ENCODE measurements at places on chromosomes 6 and 20.

GRCh38 chr20:45070932-45071632, 29.8 kb downstream of the KCNS1 start:
- no peak for DNase-seq

DNA sequence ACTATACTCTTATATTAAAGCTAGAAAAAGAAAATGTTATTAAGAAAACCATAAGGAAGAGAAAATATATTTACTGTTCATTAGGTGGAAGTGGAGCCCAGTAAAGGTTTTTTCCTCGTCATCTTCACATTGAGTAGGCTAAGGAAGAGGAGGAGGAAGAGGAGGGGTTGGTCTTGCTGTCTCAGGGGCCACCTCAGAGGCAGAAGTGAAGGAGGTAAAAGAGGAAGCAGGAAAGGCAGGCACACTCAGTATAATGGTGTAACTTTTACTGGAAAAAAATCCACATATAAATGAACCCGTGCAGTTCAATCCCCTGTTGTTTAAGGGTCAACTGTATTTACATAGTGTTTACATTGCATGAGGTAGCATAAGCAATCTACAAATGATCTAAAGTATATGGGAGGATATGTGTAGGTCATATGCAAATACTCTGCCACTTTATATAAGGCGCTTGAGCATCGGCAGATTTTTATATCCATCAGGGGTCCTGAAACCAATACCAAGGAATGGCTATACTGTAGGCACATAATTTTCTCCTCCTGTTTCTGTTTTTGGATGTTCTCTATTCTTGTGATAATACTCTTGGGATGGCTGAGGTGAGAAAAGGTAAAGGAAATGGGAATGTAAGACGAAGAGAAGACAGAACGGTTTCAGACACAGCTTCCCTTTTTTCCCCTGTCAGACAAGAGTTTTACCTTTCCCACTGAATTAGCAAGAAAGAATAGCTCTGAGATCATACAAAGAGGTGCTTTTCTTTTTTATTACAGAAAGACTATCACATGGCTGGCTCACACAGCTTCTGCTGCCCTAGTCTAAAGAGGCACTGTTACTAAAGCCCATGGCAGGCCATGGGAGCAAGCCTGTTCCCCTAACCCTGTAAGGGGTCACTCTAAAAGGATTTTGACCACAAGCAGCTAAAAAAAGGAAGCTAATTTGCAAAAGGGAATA, 59.9 kb downstream of the NUDT3 start:
- DNase-seq: no peak

DNA sequence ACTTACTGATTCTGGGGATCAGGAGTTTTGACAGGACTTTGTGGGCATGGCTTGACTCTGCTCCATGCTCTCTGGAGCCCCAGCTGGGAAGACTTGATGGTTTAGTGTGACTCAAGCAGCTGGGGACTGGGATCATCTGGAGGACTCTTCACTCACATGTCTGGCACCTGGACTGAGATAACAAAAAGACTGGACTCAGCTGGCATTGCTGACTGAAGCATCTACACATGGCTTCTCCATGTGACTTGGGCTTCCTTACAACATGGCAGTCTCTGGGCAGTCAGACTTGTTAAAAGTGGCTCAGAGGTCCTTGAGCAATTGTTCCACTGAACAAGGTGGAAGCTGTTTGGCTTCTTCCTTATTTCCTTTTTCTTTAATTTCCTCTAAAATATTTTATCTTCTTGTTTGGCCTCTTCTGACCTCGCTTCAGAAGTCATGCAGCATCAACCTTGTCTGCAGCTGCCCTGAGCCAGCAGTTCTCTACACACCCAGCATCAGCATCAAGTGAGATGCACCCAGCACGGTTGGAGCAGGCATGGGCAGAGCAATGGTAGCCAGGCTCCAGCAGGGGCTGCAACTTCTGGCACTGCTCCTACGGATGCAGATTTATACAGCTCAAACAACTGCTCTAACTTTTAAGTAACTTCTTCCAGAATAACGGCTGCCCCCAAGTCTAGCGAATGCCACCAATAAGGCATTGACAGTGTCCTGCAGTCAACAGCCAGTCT, 5.6 kb upstream of the HM13 start:
- DNase-seq: no peak

DNA sequence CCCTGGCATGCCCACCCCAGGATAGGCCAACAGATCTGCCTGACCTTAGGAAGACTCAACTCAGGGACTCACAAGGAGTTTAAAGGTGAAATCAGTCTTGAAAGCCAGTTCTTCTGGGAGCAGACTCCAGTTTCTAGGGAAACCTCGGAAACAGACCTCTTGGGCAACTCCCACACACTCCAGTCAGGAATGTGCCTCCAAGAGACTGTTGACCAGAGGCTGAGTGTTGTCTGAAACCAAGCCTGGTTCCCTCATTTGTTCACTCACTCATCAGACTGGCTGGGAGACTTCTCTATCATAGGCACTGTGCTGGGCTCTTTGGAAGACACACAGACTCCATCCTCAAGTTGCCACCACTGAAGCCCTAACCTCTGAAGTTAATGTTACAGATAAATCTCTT, 1.8 kb downstream of the TREM1 start:
- DNase-seq: no peak

DNA sequence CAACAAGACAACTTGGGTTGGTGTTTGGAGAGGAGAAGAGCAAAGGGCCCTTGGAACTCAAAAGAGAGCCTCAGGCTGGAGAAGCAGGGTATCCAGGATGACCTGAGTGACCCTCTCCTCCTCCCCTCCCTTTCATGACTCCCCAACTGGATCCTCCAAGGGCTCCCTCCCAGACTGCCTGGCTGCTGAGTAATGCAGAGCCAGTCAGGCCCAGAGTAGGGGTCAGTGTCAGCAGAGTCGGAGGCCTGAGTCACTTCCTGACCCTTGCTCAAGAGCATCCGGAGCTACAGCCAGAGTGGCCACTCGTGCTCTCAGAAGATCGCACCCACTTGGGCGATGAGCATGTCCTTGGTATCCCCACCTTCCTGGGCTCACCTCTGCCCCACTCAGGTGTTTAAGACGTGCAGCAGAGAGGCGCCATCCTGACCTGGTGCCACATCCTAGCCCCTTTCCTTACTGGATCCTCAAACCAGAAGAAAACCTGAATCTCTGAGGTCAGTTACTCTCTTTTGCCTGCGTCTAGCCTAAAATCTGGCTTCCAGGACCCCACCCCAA, 2.8 kb upstream of the MAPK13 start:
- DNase-seq: no peak

DNA sequence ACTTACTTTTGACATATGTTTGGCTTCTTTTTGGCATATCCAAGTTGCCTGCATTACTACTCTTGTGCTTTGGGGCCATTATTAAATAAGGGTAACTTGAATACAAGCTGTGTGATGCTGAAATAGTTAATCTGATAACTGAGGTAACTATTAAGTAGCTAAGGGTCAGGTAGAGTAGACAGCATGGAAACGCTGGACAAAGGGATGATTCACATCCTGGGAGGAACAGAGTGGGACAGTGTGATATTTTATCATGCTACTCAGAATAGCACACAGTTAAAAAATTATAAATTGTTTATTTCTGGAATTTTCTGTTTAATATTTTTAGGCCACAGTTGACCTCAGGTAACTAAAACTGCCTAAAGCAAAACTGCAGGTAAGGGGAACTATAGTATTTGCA, 483.9 kb downstream of the RFPL4B start:
- no peak for DNase-seq

DNA sequence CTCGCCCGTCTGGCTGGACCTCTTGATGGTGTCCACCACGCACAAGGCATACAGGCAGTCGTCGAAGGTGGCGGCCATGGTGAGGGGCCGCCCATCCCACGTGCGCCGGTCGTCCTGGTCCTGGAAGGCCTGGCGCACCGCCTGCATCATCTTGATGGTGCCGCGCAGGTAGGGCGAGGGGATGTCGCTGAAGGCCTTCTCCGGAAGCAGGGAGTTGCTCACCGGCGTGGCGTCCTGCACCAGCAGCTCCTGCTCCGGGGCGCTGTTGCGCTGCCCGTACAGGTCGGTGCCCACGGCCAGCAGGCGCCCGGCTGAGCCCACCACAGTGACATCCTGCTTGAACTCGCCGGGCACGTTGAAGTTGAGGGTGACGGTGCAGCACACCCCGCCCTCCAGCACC, 36.5 kb upstream of the TBC1D7 start:
- DNase-seq: no peak

DNA sequence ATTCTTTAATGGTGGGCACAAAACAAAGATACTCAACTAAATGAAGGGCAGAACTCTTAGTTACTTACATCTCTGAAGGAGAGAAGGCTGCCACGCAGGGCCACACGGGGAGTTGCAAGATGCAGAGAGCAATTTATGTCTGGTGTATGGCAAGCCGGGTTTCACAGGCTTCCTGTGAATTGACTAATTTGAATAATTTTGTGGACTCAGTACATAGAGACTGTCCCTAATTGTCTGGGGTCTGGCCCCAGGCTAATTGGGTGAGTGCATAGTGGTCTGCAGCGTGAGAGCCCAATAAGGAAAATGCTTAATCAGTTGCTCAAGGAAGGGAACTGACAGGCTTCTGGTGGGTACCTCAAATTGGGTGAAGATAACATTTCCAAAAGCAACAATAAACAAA, 205.7 kb downstream of the OTOR start:
- no peak for DNase-seq

- DNase-seq: no peak
Observed at GRCh38 chr6:53995935-53996334, 115.3 kb upstream of the MLIP start.

DNA sequence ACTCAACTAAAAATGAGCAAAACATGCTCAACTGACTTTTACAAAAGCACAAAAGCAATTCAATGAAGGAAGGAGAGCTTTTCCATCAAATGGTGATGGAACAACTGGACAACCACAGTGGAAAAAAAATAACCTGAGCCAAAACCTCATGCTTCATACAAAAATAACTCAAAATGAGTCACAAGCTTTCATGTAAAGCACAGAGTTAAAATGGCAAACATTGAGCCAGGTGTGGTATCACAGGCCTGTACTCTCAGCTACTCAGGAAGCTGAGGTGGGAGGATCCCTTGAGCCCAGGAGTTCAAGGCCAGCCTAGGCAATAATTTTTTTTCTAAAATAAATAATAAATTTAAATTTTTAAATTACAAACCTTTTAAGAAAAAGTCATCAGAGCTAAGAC, 18.4 kb upstream of the HLA-G start:
- DNase-seq: no peak
